NCI-H526 (cell line): ENCODE measurements at places on chromosomes 7 and 10.

DNA sequence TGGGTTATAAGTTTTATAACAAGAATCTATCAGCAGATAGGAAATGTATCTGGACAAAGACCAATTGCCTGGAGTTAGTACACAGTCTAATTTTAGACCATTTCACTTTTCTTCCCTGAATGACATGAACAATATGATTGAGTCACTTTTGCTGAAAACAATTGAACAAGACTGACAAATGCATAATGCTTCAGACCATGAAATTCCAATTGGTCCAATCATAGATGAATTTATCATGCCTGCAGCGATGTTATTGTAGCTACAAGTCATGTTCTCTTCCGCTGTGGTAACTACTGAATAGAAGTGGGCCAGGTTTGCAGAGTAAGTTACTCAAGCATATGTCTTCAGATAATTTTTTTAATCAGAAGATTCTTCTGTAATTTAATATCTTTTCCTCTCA, 73.4 kb downstream of the VSTM2A start:
- DNase-seq = no peak

DNA sequence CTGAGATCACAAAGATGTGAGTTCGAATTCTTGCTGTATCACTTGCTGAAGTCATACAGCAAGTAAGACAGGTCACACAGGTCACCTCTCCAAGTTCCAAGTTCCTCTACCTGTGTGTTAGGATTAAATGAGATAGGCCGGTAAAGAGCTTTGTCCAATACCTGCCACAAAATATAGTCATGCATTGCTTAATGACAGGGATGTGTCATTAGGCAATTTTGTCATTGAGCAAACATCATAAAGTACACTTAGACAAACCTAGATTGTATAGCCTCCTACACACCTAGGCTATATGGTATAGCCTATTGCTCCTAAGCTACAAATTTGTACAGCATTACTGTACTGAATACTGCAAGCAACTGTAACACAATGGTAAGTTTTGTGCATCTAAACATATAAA, 469.4 kb downstream of the KCNMA1 start:
- no peak for DNase-seq

DNA sequence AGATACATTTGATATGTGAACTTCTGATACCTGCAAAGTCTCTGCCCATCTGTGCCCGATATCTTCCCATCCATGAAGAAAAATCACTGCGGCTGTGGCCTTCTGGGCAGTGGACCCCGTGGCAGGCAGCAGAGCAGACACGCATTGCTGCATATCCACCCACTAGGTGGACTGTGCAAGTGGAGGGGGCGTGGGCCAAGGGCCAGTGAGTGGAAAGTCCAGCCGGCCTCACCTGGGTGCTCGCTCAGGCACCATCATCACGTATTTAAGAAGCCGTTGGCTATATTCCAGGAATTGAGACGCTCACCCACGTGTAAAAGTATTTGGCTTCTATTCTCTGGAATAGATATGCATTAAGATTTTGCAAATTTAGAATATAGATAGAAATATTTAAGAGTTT, 30.8 kb upstream of the SLC13A1 start:
- no peak for DNase-seq

DNA sequence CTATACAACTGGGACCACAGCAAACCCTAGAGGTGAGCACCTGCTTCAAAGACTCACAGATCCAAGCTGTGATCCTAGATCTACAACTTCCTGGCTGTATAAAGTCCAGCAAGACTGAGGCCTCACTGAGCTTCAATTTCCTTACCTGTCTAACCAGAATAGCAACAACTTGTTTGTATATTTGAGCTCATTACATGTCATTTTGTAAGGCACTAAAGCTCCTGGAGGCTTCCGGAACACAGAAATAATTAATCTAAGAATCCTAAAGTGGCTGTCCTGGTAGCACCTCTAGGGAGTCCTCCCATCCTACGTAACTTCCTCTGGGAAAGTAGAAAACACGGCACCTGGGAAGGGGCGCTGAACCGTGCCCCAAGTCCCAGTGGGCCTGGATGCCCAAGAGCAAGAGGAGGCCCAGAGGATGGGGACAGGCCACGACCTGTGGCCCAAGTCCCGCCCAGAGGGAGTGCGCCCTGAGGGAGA, 39.4 kb downstream of the HK1 start:
- no peak for DNase-seq

- DNase-seq = no peak
Observed at GRCh38 chr7:5388905-5389433, 34.7 kb downstream of the TNRC18 start.

DNA sequence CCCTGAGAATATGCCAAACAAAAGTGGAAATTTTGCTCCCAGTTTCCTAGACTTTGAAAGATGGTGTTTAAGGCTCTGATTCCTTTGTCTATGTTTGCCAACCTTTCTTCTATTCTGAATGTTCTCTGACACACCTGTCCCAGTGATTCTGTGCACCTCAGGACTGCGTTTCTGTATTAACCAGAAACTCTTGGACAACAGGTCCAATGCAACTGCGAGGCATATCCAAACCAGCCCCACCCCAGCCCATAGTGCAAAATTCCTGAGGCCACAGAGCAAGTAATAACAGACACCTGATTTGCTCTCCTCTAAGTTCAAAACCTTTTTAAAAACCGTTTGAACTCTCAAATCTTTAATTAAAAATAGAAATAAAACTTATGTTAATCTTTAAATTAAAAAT, 37.0 kb upstream of the MSRB2 start:
- DNase-seq = no peak

DNA sequence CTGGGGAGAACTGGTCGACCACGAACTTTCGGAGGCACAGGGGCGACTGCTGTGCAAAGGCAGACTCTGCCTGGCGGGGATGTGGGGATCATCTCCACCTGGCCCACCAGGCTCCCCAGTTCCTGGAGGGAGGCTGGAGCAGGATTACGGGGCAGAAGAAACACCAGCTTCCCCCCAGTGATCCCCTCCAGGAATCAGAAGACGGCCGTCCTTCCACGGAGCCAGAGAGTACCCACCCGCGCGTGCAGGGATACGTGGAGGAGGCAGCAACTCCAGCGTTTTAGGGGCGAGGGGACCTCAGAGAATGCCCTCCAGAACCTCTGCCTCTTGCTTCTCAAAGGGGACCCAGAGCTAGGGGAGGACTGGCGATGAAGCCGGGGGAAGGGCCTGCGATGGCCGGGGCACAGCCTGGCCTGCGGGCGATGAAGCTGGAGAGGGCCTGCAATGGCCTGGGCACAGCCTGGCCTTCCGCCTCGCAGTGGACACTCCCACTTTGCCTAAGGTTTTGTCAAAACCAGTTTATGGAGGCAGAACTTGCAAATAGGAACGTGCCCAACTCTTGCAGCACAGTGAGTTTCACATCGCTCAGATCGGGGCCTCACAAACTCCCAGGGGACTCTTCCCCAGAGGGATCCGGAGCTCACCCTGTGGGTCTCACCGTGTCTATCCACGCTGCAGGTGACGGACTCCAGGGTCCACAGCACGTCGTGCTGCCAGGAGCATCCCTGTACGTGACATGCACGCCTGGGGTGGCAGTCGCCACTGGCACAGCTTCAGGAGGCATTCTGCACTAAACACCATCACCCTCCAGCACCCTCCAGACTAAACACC, 77.9 kb upstream of the PDGFA start:
- no peak for DNase-seq

GRCh38 chr7:17236171-17236570, 62.3 kb upstream of the AHR start:
- DNase-seq = no peak

DNA sequence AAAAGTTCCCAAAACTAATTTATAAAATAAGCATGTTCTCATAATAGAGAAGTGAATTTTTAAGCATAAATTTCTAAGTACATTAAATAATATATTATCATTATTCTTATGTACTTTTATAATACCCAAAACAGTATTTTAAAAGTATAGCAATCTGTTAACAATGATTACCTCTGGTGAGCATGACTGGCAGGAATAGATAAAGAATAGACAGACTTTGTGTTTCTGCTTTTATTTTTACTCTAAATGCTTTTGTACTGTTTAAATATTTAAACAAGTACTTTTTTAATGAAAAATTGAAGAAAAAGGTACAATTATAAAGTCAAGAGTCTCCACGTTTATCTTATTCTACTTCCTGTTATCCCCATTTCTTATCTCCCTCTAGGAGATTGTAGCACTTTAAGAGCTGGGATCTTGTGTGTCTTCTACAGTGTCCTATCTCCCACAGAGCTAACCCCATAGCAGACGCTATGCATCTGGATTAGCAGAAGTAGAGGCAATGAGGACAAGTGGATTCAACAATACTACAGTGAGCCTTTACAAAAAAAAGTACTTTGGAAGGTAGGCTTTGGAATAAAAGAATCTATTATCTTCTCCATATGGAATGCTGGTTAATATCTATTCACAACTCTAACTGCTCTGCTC, 42.9 kb downstream of the IDE start:
- no peak for DNase-seq

DNA sequence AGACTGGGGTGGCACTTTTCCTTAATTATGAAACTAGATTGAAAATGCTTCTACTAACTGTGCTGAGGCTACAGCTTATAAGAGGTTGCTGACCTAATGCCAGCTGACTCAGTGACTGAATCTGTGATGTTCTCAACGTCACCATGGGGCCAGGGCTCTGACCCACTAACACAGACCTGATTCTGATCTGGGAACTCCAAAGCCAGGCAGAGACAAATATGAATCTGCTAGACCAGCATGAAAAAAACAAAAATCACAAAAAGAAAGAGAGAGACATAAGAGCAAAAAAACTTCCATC, 16.1 kb downstream of the USP6NL start:
- no peak for DNase-seq
